ENCODE measurements at places on chromosomes 12 and 14. TPM values are rescaled to one million over a fixed set of nuclear protein-coding genes. Genes with fewer than 3 reads are reported as not detected.

The GPHB5 gene
- total RNA-seq, result not detected

The ZBTB1 gene
- 83.8 TPM for total RNA-seq

The AJUBA gene
- total RNA-seq, result 131 TPM

The RNU4-1 gene
- under 0.01 TPM for total RNA-seq

The SLC25A47 gene
- not detected for total RNA-seq

The SSTR1 gene
- 57.9 TPM for total RNA-seq

The ARHGDIB gene
- 30.6 TPM for total RNA-seq

The ADAM21 gene
- total RNA-seq, result 0.43 TPM

The AKAP3 gene
- 1.3 TPM for total RNA-seq

The TAS2R13 gene
- total RNA-seq, result 3.9 TPM

The LALBA gene
- total RNA-seq, result not detected

The GLT1D1 gene
- not detected for total RNA-seq

The DPPA3 gene
- not detected for total RNA-seq

- DNase-seq, result no peak
Measured at GRCh38 chr14:100293497-100294212, 12.6 kb downstream of the SLC25A29 start.

GRCh38 chr12:114140576-114140975 is 174.5 kb upstream of the RBM19 start:
- DNase-seq, result no peak

DNA sequence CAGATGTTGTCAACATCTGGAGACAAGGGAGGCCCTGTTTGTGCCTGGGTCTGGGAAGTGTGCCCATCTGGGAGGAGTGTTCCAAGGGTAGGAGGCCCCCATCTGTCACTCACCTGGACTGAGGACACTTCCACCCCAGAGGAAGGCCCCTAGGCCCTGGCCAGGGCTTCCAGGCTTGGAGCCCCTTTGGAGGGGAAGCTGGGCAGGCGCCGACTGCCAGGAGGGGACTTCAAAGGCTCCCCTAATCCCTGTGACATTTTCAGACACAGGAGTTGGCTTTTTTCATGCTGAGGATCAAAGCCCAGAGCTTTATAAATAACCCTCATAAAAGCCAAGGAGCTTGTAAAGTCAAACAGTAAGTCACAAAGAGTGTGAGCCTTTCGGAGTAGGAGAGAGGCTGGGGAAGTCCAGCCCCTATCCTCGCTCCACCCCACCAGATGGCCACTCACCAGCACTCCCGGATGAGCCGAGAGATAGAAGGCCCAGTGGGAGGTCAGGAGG is 17.6 kb upstream of the FAM222A start:
- DNase-seq, result peak; percentile 47

GRCh38 chr14:20706657-20707355 is 18.2 kb downstream of the ANG start:
- no peak for DNase-seq

GRCh38 chr12:6839482-6840201 is 1.1 kb upstream of the GNB3 start:
- DNase-seq, result no peak

DNA sequence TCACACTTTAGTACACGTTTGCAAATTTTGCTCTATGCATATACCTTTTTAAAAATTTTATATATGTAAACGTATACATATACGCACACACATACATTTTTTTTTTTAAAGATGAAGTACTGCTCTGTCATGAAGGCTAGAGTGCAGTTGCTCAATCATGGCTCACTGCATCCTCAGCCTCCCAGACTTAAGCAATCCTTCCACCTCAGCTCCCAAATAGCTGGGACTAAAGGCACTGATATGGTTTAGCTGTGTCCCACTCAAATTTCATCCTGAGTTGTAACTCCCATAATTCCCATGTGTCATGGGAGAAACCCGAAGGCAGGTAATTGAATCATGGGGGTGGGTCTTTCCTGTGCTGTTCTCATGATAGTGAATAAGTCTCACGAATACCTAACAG is 220.8 kb upstream of the CAND1 start:
- DNase-seq, result no peak

DNA sequence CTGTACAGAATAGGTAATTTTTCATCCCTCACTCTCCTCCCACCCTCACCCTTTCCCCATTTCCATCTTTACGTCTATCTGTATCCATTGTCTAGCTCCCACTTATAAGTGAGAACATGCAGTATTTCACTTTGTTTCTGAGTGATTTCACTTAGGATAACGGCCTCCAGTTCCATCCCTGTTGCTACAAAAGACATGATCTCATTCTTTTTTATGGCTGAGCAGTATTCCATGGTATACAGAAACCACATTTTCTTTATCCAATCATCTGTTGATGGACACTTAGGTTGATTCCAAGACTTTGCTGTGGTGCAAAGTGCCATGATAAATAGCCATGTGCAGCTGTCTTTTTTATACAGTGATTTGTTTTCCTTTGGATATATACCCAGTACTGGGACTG is 16.4 kb downstream of the EEA1 start:
- DNase-seq, result no peak

- peak; percentile 78 for DNase-seq
Measured at GRCh38 chr14:58239244-58240195, 5.1 kb upstream of the PSMA3 start.

DNA sequence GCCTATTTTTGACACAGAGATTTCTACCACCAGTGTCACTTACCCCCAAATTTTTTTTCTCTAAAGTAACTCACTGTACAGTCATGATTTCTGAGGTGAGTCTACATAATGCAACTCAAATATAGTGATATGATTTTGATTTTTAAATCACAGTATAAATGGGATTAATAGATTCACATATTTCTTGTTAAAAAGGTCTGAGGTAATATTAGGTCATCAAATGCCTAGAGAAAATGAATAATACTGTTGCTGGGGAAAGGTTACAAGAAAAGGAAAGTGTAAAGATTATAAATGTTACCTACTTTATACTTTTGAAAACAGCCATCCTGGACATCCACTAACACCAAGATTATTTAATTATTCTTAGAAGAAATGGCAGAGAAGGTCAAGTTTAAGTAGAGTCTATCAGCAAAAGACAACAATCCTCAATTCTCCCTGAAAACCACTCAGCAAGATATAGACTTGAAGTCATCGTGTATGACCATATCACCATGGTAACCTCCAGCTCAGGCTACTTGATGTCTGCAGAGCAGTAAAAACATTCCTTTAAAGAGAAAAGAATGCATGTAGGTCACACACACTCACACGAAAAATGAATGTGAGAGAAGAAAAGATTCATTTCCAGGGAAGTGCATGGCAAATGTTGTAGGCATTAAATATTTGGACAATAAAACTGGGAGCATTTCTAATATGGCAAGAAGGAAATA is 58.7 kb downstream of the CCDC59 start:
- DNase-seq, result peak; percentile 2

- DNase-seq, result no peak
Measured at GRCh38 chr12:23230899-23231298, 605.9 kb downstream of the ETNK1 start.

DNA sequence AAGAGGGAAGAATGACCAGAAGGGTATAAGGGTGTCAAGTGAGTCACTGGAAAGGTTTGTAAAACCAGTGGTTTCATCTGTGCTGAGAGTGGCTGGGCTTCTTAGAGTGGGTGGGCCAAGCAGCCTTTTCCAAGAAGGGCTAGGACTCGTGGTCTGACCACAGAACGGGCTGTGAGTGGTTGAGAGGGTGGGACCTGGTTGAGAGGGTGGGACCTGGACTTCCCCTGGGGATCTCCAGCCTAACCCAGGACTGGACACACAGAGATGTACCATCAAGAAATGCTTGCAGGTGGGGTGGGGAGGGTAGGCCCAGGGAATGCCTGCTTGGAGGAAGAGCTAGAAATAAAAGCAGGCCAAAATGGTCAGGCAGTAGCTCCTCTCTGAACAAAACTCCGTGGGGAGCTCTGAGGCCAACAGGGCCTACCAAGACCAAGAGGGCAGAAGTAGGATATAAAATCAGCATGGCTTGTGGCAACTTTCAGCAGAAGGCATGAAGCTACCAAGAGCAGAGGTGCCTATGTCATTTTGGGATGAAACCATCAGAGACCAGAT is 140.5 kb downstream of the FOXN3 start:
- DNase-seq, result peak; percentile 18

DNA sequence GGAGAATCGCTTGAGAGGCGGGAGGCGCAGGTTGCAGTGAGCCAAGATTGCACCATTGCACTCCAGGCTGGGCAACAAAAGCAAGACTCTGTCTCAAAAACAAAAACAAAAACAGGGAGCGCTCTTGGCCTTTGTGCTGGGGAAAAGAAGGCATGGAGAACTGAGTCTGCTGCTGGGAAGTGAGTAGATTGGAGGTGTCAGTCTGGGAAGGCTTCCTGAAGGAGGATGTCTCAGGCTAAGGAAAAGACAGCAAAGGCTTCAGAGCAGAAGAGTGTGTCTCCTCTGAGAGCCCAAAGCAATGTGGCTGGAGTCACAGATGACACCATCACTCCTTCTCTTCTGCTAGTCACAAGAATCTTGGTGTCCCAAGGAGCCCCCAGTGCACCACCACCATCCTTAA is 21.0 kb upstream of the KRT18 start:
- DNase-seq, result no peak

- DNase-seq, result no peak
Measured at GRCh38 chr12:110371408-110372055, 32.0 kb downstream of the ANAPC7 start.

GRCh38 chr12:71220260-71220659 is 62.5 kb upstream of the TSPAN8 start:
- no peak for DNase-seq

- no peak for DNase-seq
Measured at GRCh38 chr14:90191585-90191984, 64.8 kb upstream of the PSMC1 start.

DNA sequence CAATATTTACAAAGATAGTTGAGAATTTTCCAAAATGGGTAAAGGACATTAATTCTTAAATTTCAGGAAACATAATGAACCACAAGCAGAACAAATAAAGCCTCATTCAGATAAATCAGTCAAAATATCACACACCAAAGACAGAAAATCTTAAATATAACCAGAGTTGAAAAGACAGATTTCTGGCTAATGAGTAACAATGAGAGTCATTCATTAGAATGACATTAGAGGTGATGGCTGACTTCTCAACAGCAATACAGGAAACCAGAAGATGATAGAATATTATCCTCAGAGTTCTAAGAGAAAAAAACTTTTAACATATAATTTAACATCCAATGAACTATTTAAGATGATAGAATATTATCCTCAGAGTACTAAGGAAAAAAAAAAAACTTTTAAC is 124.2 kb downstream of the DENND5B start:
- DNase-seq, result no peak

GRCh38 chr12:58174316-58174715 is 232.9 kb downstream of the ATP23 start:
- DNase-seq, result peak; percentile 64

- DNase-seq, result no peak
Measured at GRCh38 chr12:7709969-7710675, 1.1 kb upstream of the DPPA3 start.
